ENCODE measurements at places on chromosomes 2 and 18.

GRCh38 chr2:134218930-134219658 lies 34.8 kb upstream of the MGAT5 start:
- DNase-seq: no peak

GRCh38 chr2:43435746-43436145 lies 160.1 kb downstream of the THADA start:
- DNase-seq: no peak

GRCh38 chr18:55861266-55861665 lies 273.3 kb upstream of the TCF4 start:
- DNase-seq: peak; percentile 42

- DNase-seq: no peak
Observed at GRCh38 chr2:187920511-187920910, 366.3 kb upstream of the TFPI start.

DNA sequence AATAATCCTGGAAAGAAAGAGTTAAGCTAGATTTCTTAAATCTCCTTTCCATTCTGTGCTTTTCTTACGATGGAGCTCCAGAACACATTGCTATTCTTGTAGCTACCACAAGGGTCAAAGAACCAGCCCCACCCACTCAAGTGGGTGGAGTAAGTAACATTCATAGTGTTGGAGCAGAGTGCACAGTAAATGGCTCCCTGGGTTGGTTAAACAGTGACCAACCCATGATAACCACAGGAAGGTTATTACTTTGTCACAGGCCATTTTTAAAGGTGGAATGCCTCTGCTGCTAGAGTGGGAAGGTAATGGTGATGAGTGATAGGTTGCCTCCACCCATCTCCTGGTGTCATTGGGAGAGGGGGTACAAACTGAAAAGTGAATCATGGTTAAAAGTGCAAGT lies 13.9 kb downstream of the ARPC2 start:
- DNase-seq: no peak

DNA sequence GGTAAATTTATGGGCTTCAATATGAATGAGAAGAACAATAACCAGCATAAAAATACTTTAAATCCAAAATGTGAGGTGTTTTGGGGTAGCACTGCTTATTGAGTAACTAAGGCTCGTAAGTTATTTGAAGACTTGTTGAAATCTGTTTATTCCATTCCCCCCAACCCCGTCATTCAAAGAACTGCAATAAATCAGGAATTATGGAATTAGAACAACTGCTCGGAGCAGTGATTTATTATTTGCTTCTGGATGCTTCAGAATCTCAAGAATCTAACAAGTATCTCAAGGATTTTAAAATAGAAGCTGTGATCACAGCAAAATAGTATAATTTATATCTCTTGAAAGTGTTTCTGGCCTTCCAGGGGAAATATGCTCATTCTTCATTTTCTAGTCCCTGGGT lies 86.8 kb downstream of the EML6 start:
- DNase-seq: no peak

DNA sequence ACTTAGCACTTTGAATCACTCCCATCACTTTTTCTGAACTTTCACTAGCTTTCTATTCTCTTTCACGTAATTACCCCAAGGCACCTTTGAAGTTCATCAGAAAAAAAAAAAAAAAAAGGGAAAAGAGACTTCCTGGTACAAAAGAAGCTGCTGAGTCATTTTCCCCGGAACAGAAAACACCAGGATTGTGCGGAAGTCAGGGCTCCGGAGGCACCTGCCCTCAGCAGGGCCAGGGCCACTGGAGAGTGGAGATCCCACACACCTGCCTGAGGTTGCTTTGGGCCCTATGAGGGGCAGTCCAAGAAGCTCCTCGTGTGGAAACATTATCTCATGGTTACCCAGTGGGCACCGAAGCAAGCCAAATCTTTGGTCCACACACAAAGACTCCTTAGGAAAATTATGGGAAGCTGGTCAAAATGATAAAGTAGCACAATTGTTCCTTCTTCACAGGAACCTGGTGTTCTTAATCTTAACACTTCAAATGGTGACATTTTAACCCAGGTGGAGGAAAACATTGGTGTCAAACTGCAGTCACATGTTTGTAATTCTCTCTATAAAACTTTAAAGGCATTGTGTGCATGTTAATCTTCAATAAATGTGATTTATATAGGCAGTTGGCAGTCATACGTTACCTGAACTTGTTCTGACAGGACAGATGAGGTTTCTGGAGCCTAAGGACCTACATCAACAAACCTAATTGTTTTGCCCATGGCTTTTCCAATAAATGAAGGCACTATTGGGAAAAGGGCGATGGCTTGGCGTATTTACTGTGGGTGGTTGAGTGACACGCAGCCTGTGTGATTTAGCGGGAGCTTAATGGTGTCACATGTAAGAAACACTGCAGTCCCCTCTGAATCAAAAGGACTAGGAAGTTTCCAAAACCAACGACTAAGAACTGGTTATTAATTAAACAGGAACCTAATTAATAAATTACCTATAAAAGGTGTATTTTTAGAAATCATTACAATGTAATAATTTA lies 23.4 kb upstream of the FAM110C start:
- DNase-seq: no peak

GRCh38 chr18:36454245-36454644 lies 156.7 kb downstream of the FHOD3 start:
- no peak for DNase-seq

DNA sequence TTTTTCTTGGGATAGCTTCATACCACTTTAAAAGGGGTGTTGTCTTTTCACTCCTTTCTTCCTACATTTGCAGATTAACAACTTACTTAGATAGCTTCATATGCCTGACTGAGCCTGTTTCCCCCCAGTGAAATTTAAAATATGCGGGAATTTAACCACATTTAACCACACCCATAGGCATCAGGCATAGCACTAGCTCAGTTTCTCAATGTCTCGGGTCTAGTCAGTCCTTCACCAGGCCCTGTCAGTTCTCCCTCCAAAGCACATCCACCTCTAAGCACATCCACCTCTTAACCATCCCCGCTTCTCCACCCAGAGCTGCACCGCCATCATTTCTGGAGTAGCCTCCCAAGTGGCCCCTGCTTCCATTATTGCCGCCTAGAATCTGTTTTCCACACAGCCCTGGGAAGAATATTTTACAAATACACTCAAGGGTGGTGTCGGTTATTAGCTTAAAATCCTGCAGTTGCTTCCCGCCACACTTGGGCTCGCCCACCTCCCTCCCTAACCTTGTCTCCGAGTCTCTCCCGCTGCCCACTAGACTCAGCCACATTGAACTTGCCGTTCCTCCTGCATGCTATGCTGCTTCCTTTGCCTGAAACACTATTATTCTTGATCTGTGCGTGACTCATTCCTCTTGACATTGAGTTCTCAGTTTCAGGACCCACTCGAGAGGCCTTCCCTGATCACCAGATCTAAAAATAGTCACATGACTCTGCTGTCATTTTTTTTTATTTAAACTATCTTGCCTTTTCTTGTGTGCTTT lies 68.3 kb downstream of the SPTBN1 start:
- DNase-seq: no peak

DNA sequence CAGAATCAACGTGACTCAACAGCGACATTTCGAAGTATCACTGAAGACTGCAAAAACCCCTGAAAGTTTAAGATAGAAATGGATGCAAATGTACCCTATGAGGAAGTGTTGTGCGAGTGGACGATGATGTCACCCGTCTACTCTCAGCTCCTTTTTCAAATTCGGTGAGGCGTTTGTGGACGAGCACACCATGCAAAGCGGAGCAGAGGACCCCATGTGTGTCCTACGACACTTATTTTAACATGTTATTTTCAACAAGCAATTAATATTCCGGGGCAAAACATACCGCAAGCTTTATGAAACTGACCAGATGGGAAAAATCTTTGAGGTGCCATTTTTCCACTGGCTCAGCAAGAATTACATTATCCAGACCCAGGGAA lies 2.0 kb downstream of the PXDN start:
- DNase-seq: no peak
